ENCODE measurements at places on chromosomes 1 and 21.

DNA sequence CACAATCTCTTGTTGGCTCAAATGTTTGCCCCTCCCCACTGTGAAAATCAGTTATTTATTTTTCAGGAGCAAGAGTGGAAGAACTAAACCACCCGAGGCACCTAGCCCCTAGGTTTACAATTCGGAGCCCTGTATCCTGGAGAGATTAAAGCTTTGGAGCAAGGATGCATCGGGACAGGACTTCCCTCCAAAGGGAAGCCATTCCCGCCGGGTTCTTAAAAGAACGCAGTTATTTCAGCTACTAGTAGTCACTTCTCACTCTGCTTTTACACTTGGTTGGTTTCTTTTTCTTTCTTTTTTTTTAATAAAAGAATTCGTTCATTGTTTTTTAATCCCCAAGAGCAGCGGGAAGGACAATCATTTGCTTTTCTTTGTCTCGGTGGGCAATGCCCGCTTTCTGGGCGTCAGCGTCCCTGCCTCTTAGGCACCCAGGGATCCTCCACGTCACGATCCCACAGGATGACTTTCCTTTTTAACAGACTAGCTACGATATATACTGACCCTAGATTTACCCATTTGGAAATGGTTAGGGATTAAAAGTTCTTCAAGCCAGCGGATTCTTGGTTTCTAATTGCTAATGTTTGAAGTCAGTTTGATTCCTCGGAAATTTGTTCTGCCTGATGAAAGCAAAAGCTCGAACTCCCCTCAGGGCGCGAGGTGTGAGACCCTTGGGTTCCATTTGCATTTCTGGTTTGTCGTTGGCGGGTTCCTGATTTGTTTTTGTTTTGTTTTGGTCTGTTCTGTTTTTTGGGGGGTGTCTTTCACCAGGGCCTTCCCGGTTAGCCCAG, 9.0 kb downstream of the TBX15 start:
- DNase-seq: no peak

GRCh38 chr1:17149771-17150170, 30.5 kb upstream of the PADI2 start:
- DNase-seq: no peak

GRCh38 chr1:63327417-63328054, 5.2 kb downstream of the FOXD3 start:
- DNase-seq: peak; percentile 74

DNA sequence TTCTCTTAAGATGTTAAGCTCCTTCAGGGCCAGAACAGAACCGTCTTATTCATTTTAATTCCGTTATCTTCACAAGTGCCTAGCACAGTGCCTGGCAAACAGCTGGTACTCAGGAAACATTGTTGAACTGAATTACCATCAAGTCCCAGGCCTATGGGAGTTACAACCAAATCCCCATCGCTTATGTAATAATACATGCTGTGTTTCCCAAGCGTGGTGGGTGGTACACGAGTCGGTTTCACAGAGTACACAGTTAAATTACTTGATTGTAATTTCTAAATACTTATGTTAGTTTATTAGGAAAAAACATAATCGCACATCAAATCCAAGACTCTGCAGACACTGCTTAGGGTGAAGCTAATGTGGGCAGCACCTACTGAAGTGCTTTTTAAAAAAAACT, 1.0 kb downstream of the ANGEL2 start:
- peak; percentile 13 for DNase-seq

- DNase-seq: no peak
These were observed 28.4 kb downstream of the SLC19A1 start for GRCh38 chr21:45513741-45514310.
